ENCODE measurements at places on chromosomes 12 and 14.

DNA sequence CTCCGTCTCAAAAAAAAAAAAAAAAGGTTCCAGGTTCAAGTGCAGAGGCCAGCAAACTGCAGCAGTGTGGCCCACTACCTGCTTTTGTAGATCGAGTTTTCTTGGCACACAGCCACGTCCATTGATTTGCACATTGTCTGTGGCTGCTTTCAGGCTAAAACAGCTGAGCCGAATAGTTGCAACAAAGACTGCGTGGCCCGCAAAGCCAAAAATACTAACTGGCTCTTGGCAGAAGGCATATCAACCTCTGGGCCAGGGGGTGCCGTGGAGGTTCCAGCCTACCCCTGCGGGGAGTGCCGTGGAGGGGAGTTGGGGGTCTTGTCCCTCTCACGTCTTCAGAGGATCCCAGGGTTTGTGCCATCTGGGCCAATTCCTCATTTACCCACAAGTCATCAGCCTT, 170.1 kb downstream of the ADGRD1 start:
- DNase-seq, result no peak

DNA sequence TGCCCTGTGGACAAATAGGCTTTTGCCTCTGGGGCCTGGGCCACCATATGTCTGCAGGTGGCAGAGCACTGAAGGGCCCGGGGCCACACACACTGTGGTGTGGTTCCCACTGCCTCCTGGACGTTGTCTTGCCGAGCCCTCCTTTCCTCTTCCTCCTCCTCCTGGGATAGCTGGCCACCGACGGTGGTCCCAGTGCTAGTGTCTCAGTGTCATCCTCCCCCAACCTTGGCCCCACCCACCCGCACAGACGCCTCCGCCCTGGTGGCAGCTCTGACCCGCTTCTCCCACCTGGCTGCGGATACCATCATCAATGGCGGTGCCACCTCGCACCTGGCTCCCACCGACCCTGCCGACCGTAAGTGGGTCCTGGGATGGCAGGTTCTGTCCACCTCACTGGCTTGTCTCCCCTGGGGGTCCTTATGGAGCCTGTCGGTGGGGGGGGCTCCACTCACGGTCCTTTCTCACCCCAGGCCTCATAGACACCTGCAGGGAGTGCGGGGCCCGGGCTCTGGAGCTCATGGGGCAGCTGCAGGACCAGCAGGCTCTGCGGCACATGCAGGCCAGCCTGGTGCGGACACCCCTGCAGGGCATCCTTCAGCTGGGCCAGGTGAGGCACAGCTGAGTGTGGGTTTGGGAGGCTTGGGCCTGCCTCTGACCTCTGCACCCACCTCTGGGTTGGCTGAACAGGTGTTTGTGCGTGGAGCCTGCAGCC, 23.5 kb downstream of the HIP1R start:
- DNase-seq, result no peak

- no peak for DNase-seq
These were observed 1016.4 kb downstream of the NRXN3 start for GRCh38 chr14:79186523-79186922.

DNA sequence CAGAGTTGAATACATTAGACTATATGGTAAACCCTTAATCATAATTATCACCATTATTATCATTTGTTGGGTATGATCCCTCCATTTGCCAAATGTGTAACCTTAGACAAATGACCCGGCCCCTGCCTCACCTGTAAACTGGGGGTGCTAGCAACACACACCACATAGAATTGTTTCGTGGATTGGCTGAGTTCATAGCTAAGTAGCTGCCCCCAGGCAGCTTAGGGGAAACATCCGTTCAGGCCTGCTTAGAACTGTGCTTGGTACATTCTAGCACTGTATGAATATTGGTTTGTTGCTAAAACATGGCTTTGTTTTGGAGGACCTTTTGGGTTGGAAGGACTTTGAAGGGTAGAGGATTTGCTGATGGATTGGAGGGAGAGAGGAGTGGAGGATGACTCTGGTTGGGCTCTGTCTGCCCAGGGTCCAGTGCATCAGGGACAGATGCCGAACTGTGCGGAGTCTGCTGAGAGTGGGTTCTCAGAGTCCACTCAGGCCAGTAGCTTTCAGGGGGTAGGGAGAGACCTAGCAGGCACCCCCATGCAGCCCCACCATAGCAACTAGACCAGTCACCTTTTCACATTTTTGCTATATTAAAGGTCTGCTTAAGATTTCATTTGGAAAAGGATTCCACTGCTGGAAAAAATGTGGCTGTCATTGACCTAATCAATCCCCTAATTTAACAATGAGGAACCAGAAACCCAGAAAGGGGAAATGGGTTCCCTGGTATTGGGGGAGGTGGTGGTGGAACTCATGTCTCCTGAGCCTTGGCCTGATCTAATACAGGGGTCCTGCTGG, 2.2 kb downstream of the RIN3 start:
- no peak for DNase-seq

DNA sequence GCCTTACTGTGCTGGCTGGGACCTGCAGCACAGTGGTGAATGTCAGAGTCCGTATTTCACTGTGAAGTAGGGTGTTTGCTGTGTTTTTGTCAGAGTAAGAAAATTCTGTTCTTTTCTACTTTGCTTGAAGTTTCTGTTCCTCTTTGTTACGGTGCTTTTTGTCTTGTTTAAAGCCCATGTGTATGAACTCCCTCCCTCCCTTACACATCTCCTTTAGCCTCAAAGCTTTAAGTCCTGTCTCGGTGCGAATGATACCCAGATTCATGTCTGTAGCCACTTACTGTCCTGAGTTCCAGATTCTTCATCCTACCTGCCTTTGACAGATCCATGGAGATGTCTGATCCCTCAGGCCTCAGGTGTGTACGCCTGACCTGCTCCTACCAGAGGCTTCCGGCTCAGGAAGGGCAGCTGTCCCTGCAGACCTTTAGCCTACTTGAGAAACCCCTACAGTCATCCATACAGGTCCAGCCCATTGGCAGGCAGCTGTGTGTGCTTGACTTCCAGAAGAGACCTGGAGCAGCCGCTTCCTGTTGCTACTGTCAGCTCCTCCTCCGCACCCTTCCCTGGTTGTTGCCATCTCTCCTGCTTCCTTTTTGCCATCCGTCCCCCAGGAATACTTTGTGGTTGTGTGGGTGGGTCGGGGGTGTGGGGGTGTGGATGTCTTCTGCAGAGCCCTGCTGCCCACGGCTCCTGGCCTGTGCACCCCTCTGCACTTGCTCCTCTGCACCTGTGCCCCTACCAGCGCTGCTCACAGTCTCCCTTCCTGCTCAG, 72.9 kb downstream of the DDX51 start:
- no peak for DNase-seq

DNA sequence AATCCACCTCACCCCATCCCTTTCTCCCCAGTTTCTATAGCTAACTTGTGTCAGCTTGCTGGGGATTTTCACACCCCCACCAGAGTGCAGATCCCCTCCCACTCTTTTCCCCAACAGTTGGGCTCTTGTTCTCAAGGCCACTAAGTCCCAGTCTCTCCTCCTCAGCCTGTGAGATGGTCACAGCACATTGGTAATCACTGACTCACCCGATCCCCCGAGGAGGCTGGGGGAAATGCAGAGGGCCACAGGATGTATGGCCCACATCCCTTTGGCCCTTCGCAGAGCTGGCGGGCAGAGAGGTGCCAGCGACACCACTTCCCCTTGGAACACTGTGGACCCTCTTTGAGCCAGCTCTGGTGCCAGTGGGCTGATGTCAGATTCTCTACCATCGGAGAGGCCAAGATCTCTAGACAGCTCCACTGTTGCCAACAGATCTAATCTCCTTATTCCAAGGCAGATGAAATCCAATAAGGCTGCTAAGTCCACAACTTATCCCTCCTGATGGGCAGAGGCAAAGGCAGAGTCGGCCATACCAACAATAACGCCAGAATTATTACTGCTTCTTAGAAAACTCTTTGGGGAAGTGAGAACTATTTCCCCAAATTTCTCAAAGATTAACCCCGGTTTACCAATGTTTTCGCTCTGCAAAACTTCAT, 1.6 kb downstream of the FMNL3 start:
- no peak for DNase-seq

- DNase-seq, result no peak
These were observed 337.0 kb upstream of the CLEC14A start for GRCh38 chr14:38592764-38593442.

DNA sequence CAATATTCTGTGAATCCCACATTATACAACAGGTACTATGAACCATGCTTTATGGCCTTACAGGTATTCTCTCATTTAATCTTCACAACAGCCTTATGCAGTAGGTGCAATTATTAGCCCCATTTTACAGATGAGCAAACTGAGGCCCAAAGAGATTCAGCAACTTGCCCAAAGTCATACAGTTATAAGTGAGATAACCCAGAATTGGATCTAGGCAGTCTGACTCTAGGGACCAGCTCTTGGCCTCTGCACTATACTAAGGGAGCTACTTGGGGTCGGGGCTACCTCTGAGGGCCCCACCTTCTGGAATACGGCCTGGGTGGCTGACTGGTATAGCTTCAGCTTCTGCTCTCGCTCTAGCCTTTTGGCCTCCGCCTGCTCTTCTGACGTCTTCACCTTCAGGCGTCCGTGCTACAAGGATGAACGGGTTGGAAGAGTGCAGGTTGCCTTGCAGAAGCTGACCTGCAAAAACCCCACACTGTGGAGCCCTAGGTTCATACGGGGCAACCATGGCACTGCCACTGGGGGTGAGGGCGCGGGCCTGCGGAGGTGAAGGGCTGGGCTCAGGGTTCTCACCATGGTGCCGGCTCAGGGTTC, 762 bp downstream of the RABGGTA start:
- peak; percentile 50 for DNase-seq

GRCh38 chr12:31558521-31558920, 32.4 kb downstream of the DENND5B start:
- no peak for DNase-seq

GRCh38 chr14:69632164-69632563, 20.8 kb downstream of the SUSD6 start:
- no peak for DNase-seq

- DNase-seq, result peak; percentile 34
These were observed 525 bp upstream of the FAR2 start for GRCh38 chr12:29148596-29148910.

GRCh38 chr12:24821691-24822090, 127.2 kb downstream of the BCAT1 start:
- DNase-seq, result no peak

DNA sequence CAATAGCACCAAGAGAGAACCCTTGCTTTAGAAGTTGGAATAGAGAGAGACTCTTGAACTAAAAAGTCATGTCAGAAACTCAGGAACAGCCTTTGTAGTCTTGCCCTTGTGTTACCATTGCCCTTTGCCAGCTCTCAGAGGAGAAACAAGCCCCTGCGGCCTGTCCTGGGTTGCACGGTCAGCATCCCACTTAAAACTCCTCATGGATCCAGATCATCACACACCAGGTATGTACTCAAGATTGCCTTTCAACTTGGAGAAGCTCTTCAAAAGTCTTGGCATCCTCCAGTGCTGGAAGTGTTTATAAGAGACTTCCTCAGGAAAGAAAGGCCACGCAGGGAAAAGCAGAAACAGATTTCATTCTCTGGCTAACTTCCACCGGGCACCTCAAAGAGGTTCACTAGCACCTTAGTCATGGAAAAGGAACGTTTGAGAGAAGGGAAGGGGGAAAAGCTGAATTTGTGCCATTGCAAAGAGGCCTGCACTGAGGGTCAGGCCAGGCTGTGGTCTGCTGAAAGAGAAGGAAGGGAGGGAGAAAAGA, 594.2 kb downstream of the MED13L start:
- DNase-seq, result no peak

- DNase-seq, result no peak
These were observed at the start of gene OAS2 for GRCh38 chr12:112978163-112979040. TSS of gene OAS2 (plus strand) at chr12:112978519. CDS start at chr12:112978609, 90 bp downstream.

- DNase-seq, result no peak
These were observed at the start of gene EXOC3L4 for GRCh38 chr14:103094406-103095209. TSS of gene EXOC3L4 (plus strand) at chr14:103094725. CDS start at chr14:103100220, 5,495 bp downstream.

GRCh38 chr14:89672636-89673511, 255.8 kb upstream of the FOXN3 start:
- DNase-seq, result no peak

GRCh38 chr12:128091101-128091720, 175.8 kb upstream of the TMEM132C start:
- no peak for DNase-seq

GRCh38 chr12:117228239-117228638, 38.0 kb upstream of the FBXO21 start:
- no peak for DNase-seq

- DNase-seq, result no peak
These were observed 529 bp downstream of the RPLP0 start for GRCh38 chr12:120200364-120200800.

DNA sequence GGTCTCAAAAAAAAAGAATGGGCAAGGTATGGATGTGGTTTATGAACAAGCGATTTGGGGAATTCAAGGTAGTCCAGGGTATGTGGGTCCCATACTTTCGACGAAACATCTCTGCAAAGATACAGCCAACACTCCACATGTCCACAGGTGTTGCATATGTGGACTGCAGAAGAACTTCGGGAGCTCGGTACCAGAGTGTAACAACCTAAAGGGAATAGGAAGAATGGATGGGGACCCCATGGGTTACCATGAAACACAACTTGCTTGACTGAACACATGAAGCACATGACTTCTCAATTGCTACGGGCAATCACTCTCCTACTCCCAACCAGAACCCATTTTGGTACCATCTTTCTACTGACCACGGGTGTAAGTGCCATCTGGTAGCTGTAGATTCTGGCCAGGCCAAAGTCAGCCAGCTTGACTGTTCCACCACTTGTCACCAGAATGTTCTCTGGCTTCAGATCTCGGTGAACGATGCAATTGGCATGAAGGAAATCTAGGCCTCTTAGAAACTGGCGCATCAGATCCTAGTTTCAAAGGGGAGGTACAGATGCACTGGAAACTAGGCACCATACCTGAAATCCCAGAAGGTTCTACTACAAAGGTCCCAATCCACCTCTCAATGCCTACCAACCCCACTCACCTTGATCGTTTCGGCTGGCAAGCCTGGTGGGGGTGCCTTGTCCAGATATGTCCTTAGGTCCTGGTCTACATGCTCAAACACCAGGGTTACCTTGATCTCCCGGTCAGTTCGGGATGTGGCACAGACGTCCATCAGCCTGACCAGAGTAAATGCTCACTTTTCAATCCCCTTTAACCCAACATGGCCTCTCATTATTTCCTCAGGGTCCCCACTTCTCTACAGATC, 1.3 kb downstream of the CDK4 start:
- no peak for DNase-seq

DNA sequence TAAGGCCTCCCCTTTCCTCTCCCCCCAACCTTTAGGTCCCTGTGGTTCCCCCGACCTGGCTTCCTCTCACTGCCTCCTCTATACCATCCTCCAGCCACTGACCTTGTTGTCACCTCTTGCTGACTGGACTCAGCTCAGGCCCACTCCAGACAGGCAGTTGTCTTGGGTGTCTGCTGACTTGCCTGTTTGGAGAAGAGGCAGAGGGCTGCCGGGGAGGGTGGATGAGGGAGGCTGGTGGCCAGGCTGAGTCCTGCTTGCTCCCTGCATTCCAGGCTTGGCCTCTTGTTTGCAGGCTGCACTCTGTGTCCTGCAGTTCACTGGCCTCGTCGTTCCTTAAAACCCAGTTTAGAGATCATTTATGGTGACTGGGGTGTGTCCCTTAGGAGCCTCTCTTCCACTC, 31.0 kb upstream of the RD3L start:
- DNase-seq, result no peak

DNA sequence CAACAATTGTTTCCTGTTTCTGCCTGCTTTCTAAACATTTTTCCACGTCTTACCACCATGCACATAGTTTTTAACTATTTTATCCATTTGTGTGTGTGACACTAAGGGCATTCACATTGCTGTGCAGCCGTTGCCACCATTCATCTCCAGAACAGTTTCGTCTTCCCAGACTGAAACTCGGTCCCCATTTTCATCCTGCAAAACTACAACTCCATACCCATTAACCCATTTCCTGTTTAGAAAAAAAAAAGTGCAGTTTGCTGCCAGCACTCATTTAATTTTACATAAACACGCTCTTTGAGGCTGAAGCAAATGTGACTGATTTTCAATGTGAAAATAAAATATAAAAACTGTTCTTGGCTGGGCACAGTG, 15.5 kb downstream of the UBC start:
- no peak for DNase-seq
